ENCODE measurements at places on chromosomes 1 and 21. TPM values are rescaled to one million over a fixed set of nuclear protein-coding genes. Genes with fewer than 3 reads are reported as not detected.

Gene CCDC181
- 0.20 TPM for total RNA-seq

Gene APOBEC4
- not detected for total RNA-seq

Gene F3
- total RNA-seq = 3.4 TPM

Gene SAMD13
- total RNA-seq = 1.1 TPM

Gene BSND
- total RNA-seq = not detected

Gene AIRE
- not detected for total RNA-seq

Gene FCRL1
- not detected for total RNA-seq
